ENCODE measurements at places on chromosomes 6 and 20.
A peak's percentile ranks its signal among the peaks of the same experiment; 100 is the strongest.

GRCh38 chr6:102950967-102951366, 1557.5 kb downstream of the GRIK2 start:
- DNase-seq = no peak

DNA sequence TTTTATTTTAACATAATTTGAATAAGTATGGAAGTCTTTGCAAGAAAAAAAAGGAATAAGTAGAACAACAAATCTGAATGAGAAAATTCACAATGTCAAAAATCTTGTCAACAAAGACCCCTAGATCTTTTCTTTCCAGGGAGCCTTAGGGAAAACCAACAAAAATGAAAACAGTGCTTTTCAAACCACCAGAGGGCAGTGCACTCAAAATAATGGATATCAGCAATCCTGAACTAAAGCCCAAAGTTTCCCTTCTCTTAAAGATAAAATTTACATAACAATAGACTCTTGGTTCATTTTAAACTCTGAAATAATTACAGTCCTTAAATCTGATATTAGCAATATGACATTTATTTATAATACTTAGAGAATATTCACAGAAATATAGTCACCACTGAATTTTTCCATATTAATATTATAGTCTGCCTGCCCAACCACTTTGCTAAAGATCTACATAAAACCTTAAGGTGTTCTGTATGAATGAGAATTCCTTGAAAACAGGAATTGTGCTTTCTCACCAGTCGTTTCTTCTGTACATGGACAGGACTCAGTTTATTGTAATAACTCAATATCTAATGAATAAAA, 105.3 kb upstream of the BMP5 start:
- DNase-seq = peak; percentile 24

GRCh38 chr6:5701174-5701573, 305.6 kb downstream of the NRN1 start:
- no peak for DNase-seq

GRCh38 chr6:145749632-145750031, 14.3 kb upstream of the EPM2A start:
- peak; percentile 74 for DNase-seq

DNA sequence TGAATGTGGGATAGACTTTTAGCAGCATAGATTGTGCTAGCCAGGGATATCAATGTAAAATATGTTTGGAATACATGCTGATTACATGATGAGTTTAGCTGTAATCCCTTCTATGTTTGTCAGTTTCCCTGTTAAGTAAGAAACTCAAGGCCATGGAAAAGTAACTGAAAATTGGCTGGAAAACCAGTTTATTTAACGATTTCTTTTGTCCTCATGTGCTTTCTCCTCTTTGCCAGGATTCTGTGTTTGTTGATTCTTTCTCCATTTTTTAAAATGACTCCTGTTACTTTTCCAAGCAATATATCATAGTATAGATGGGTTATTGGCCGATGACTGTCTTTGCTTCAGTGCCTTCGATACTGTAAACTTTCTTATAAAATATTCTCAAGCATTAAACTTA, 87.5 kb downstream of the SAMD5 start:
- no peak for DNase-seq

- no peak for DNase-seq
Observed at GRCh38 chr6:87105823-87106222, 10.9 kb upstream of the CGA start.

DNA sequence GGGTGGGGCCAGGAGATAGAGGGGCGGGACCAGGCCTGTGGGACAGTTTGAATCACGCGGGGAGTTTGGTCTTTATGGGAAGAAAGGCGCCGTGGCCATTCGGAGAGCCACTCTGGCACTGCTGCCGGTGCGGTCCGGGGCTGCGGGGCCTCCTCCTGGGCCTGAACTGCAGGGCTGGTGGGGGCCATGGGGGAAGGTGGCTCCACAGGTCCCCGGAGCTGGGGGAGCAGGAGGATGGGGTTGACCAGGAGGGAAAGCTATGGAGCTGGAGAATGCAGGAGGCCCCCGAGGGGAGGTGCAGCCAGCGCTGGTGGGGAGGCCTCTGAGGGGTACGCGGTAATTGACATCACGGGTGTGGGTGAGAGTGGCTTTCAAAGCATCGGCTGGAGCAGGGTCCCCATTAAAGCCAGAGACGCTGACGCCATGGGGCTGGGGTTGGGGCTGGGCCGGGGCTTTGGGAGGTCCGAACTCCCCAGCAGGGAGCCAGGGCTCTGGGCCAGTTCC, 1.8 kb upstream of the BHLHE23 start:
- DNase-seq = no peak

DNA sequence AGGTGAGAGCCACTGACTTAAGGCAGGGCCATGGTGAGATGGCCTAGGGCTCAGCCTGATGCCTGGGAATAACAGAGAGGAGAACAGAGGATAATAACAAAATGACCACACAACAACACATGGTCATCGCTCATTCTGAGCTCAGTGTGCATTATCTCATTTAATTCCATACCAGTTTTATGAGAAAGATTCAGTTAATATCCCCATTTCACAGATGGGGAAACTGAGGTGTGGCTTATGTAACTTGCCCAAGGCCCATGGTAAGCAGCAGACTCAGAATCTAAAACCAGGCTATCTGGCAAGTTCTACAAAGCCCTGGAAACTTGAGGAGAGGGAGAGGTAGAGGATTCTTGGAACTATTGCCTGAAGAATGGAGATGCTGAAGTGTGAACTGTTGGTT, 200.9 kb upstream of the PMEPA1 start:
- no peak for DNase-seq

GRCh38 chr6:19395316-19395715, 441.9 kb upstream of the ID4 start:
- DNase-seq = no peak

GRCh38 chr20:31260326-31260932, 3.0 kb downstream of the DEFB115 start:
- DNase-seq = no peak

GRCh38 chr20:43910564-43910963, 4.1 kb upstream of the TOX2 start:
- no peak for DNase-seq

- no peak for DNase-seq
Observed at GRCh38 chr6:74431873-74432580, 736.0 kb downstream of the CD109 start.

DNA sequence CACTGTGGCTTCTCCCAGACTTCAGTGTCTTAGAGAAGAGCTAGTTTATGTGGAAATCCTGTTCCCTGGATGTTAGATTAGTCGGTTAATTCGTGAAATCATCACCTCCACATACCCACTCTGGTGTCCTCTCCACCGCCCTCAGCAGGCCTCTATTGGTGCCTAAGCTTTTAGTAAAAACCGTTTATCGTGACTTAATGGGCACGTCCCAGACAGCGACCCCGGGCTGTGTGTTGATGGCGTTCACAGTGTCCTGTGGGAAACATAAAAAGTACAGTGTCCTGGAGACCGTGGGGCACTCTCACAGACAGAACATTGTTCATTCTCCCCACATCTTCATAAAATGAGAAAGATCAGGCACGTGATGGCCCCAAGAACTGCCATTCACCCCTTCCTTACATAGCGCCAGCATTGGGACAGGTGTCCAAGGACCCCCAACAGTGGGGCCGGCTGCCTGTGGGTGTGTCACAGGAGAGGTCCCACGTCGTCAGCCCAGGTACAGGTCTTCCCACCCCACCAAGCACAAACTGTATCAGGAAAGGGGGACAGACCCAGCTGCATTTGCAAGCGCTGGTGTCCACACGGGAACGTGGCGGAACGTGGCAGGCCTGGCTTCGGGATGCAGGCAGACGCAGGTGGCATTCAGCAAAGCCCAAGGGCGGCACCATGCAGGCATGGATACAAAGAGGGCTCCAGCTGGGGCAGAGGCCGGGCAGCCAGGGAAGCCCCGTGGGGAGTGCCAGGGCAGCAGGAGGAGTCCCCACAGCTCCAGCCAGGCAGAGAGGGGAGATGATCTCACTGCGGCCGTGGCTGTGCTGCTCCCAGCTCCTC, 237.7 kb downstream of the DLL1 start:
- no peak for DNase-seq

Data from small intestine (tissue), 16 donors.